ENCODE measurements at places on chromosomes 3 and 15. TPM values are rescaled to one million over a fixed set of nuclear protein-coding genes. Genes with fewer than 3 reads are reported as not detected.

The IQCF5 gene
- total RNA-seq = not detected

The LIPC gene
- total RNA-seq = 1.2 TPM

The PLSCR5 gene
- not detected for total RNA-seq

The UCN2 gene
- 0.31 TPM for total RNA-seq

The CCDC39 gene
- total RNA-seq = not detected

The NMB gene
- total RNA-seq = 4.9 TPM

The NR2E3 gene
- not detected for total RNA-seq
